ENCODE measurements at places on chromosomes 11 and 22.

GRCh38 chr11:6646071-6646470 lies 9.5 kb downstream of the DCHS1 start:
- peak; percentile 86 for DNase-seq

DNA sequence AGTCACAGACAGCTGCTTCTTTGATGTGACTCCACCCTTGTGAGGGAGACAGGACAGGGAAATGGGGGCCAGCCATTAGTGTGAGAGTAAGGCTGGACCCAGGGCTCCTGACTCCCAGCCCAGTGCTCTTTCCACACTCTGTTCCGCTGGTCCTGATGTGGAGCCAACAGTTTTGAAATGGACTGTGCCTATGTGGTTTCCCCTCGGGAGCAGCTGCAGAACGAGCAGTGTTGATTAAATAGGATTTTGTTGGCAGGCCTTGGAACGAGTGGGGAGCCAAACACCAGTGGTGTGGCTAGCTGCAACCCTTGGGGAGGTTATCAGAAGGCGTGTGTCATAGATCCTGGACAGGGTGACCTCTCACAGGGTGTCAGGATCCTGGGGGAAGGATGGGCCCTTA lies 66.5 kb upstream of the AMPD3 start:
- peak; percentile 14 for DNase-seq

GRCh38 chr11:69287968-69288882 lies 5.7 kb upstream of the MYEOV start:
- DNase-seq = no peak

- DNase-seq = peak; percentile 38
Measured at GRCh38 chr11:27361649-27362431, 1.2 kb downstream of the CCDC34 start.

- DNase-seq = no peak
Measured at GRCh38 chr11:2558397-2558796, 113.6 kb downstream of the KCNQ1 start.

GRCh38 chr22:43002202-43002586 lies 12.8 kb downstream of the PACSIN2 start:
- peak; percentile 88 for DNase-seq

DNA sequence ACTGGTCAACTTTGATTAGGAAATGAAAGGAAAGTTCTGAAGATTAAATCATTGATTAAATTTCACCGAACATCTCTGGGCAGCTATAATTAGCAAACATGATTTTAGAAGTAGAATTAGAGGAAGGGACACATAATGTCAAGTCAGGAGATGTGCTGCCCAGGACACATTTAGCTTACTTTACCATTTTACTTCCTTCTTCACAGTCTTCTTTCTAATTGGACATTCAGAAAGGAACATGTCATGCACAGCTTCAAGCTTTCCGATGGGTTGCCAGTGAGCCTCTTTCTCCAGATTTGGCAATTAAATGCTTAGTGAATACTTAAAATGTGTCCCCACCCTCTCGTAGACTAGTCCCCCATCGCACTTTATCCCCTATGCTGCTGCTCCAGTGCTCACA lies 234.7 kb downstream of the FAM76B start:
- DNase-seq = no peak

Measured in GM23248 (cell line).